ENCODE measurements at places on chromosomes 16 and 17. TPM values are rescaled to one million over a fixed set of nuclear protein-coding genes. Genes with fewer than 3 reads are reported as not detected.

The ODAD4 gene
- 0.30 TPM for polyA plus RNA-seq

DNA sequence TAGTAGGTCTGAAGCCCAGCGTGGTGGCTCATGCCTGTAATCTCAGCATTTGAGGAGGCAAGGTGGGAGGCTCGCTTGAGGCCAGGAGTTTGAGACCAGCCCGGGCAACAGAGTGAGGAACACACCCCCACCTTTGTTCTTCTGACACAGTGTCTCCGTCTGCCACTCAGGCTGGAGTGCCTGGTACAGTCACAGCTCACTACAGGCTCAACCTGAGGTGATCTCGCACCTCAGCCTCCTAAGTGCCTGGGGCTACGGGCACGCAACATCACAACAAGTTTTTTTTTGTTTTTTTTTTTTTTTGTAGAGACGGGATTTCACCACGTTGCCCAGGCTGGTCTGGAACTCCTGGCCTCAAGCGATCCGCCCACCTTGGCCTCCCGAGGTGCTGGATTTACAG, 6.7 kb upstream of the TLCD3A start:
- DNase-seq: no peak

The KREMEN2 gene
- 0.41 TPM for polyA plus RNA-seq

- DNase-seq: peak; percentile 83
Observed at GRCh38 chr17:35801583-35802224, 6.3 kb upstream of the MMP28 start.

DNA sequence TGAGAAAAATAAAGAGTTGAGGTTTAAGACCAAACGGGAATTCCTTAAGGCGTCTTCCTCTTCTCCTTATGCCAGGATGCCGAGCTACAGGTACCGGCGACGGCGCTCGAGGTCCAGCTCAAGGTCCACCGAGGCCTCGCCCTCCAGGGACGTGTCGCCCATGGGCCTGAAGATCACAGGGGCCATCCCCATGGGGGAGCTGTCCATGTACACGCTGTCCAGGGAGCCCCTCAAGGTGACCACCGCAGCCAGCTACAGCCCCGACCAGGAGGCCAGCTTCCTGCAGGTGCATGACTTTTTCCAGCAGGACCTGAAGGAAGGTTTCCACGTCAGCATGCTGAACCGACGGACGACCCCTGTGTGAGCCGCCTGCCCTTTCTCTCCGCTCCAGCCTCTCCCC, 13.7 kb upstream of the CACNG1 start:
- no peak for DNase-seq

GRCh38 chr17:7379134-7379533, 1.8 kb upstream of the TNK1 start:
- DNase-seq: no peak

DNA sequence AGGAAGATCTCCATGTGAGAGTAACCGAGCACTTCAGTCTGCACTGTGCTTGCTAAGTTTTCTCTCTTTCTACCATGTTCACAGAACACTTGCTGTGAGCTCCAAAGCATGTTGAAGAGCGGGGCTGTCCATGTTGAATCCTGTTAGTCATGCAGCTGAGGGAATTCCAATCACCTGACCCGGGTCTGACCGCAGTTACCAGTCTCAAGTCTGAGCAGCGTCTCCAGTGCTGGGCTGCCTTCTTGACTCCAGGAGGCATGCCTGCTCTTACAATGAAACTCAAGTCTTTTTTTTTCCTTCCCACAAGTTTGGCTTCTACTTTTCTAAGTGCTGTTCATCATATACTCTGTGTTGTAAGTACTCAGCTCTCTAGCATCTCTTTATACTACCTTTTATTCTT, 44.3 kb downstream of the HOXB1 start:
- no peak for DNase-seq

GRCh38 chr17:72354071-72354470, 233.3 kb downstream of the SOX9 start:
- no peak for DNase-seq

The PRDM7 gene
- not detected for polyA plus RNA-seq

DNA sequence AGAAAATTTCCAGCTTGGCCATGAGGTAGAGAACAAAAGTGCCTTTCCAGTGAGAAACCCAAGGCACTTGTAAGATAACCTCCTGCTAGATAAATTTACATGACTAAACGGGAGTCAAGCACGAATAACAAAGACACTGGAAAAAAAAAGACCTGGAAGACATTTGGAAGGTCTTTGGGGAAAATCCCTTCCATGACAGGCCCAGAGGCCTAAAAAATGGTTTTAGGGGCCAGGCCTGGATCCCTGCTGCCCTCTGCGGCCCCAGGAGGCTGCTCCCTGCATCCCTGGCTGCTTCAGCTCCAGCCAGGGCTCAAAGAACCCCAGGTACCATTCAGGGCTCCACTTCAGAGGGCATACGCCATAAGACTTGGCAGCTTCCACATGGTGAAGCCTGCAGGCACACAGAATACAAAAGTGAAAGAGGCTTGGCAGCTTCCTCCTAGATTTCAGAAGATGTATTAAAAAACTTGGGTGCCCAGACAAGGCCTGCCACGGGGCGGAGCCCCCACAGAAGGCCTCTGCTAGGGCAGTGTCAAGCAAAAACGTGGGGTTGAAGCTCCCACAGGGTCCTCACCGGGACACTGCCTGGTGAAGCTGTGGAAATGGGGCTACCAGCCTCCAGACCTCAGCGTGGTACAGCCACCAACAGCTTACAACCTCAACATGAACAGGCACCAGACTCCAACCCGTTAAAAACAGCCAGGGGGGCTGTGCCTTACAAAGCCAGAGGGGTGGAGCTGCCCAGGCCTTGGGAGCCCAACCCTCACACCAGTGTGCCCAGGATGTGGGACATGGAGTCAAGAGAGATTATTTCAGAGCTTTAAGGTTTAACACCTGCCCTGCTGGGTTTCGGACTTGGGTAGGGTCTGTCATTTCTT, 77.1 kb downstream of the SDK2 start:
- peak; percentile 88 for DNase-seq

GRCh38 chr16:4358831-4359561, 7.9 kb upstream of the PAM16 start:
- DNase-seq: peak; percentile 91

- no peak for DNase-seq
Observed at GRCh38 chr16:7597677-7598076, 265.0 kb downstream of the RBFOX1 start.

The SHPK gene
- 4.3 TPM for polyA plus RNA-seq

- DNase-seq: no peak
Observed at GRCh38 chr16:4314532-4315185, 1.2 kb upstream of the GLIS2 start.

GRCh38 chr16:30350134-30350871, 4.8 kb downstream of the CD2BP2 start:
- DNase-seq: peak; percentile 6

- no peak for DNase-seq
Observed at GRCh38 chr17:27980043-27980442, 62.4 kb upstream of the NLK start.

The PLXDC1 gene
- 2.9 TPM for polyA plus RNA-seq

DNA sequence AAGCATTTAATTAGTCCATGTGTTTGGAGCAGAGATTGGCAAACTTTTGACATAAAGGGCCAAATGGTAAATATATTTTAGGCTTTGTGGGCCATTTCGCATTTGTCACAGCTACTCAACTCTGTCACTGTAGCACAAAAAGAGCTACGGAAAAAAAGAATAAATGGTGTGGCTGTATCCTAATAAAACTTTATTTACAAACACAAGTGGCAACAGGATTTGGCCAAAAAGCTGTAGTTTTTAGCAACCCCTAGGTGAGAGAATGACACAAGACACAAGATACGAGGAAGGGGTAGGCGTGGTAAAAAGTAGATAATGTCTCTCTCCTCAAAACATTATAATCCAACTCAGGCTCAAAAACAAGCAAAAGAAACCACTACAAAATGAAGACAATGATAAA, 66.5 kb downstream of the TTC19 start:
- no peak for DNase-seq

DNA sequence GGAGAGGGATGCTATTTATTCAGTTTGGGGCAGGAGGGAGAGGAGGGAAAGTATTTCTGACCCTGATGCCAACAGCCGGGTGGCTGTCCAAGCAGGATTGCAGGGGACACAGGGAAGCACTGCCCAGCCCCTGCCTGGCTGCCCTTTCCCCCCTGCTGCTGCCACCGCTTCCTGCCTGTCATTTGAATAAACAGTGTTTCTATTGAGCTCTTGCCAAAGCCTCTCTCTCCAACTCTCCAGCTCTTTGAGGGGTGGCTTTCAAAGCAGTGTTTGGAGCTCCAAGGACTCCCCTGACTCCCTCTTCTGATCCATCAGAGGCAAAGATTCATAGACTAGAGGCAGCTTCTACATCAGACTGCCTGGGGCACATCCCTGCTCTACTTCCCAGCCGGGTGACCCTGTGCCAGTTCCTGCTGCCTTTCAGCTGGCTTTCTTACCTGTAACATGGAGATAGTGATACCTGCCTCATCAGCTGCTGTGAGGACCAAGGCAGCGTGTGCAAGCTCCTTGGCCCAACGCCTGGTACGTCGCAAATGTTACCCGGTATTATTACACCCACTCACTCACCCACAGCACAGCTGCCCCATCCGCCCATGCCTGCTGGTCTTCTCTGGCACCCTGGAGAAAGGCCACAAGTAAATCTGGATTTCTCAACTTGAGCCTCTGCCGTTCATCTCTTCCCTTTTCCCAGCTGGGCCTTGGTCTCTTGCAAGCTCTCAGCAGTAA, 9.5 kb downstream of the PROCA1 start:
- DNase-seq: no peak

DNA sequence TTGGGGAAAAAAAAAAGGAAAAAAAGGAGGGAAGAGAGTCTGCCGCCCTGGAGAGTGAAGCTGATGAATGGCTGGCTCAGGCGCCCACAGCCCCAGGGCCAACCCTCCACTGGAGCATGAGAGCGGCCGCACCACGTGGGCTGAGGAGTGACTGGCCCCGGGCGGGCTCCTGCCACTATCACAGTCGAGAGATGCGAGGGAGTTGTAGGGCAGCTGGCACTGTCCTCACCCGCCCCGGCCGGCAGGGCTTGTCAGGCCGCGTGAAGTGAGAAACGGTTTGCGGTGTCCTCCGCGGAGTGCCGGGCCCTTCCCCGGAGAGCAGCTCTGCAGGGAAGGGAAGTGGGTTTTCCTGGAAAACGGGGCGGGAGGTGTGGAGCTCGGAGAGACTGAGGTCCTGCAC, 45.9 kb downstream of the JPH3 start:
- DNase-seq: no peak

The DGKE gene
- polyA plus RNA-seq: 4.2 TPM

Measured in spleen (tissue), 13 donors.